ENCODE measurements at places on chromosomes 7 and 10.

- no peak for DNase-seq
Measured at GRCh38 chr10:103282961-103283360, 6.0 kb downstream of the INA start.

- DNase-seq, result no peak
Measured at GRCh38 chr10:101902032-101902819, 58.6 kb upstream of the KCNIP2 start.

DNA sequence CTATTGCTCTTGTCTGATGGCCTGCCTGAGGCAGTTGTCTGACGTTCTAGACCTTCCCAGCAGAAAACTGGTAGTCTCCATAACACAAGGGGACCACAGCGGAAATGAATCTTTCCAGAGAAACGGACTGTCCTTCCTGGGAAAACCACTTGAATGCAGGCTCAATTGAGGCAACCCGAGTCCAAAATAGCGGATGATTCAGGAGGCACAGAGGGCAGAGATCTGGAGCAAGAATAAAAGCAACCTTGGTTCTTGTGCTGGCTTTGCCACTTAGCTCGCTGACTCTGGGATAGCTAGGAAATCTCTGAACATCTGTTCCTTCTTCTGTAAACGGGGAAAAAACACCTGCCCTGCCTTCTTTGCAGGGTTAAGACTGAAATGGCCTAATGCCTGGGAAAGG, 178.8 kb downstream of the NEURL1 start:
- DNase-seq, result no peak

DNA sequence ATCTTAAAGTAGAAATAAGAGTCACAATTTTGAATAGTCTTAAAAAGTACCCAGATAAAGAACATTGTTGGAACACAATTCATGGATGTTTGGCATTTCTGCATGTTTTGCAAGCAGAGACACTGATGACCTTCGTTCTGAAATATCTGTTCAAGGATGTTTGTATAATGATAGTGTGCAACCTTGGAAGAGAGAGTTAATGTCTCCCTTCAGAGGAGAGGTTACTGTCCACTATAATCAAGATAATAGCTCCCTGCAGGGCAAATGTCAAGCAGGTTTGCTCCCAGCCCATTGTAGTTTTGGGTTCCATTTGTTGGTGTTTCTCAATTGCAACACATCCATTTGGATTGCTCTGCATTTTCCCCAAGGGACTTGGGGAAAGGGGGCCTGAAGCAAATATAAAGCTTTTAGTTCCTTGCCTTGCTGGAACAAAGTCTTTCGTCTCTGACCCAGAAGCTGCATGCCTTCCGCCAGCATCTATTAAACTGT, 45.2 kb downstream of the COL1A2 start:
- DNase-seq, result no peak

DNA sequence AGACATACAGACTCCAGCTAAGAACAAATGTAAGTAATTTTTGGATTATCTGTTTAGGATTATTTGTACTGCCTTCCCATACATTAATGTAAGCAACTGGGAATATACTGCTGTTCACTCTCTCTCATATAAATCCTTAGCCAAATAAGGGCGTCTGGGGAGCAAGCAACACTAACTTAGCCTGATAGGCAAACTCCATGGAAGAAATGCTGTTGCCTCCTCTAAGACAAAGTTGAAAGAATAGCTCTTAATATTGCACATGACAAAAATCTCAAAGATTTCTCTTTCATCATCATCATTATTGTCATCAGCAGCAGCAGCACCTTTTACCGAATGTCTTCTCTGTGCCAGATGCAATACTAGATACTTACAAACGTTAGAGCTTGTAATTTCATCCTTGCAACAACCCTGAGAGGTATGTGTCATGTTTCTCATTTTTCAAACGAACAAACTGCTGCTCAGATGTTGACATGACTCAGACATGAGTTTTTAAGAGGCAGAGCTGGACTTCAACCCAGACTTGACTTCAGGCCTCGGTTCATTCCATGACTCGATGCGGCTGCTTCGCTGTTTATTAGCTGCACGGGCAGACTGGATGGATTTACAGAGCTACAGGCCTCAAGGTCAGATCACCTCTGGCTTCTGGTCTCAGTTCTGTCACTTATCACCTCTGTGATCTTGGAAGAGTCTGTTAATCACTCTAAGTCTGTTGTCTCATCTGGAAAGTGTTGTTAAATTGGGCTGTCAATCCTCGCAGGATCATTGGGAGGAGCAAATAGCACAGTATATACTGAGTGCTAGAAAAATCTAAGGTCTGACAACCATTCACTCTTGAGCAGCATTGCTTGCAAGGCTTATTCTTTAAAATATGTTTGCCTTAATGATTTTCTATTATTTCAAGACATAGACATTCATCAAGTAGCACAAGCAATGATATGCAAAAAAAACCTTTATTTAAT, 126.3 kb upstream of the CELF2 start:
- no peak for DNase-seq

DNA sequence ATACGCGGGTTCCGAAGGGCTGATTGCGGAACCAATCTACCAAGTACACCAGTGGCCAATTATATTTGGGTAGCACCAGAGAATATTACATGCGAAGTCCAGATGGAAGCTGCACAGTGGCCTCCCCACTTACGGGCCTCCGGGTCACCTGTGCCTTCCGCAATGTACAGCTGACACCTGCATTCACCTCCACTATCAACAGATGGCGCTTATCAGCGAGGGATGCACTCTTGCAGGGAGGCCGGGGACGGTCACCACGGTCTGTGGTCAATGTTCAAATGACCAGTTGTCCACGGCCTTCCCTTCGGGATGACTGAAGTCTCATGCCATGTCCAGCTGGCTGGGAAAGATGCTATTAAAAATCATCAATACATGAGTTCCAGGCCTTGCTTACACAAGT, 47.6 kb downstream of the SLIT1 start:
- DNase-seq, result no peak

DNA sequence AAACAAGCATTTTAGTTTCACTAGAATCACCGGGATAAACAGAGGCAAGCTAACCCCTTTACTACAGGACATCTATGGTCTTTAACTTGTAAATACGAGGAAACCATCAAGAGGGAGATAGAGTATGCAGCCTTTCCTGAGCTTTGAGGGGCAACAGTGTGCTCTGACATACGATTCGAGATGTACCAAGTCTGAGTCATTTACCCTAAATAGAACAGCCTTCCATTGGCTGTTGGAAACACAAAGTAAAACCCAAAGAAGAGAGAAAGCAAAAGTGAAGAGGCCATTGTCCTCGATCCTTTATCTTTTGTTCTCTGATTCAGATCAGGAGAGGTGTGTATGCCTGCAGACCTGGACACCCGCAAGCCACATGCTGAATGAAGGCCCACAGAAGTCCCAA, 289.5 kb downstream of the KCNMA1 start:
- DNase-seq, result no peak

DNA sequence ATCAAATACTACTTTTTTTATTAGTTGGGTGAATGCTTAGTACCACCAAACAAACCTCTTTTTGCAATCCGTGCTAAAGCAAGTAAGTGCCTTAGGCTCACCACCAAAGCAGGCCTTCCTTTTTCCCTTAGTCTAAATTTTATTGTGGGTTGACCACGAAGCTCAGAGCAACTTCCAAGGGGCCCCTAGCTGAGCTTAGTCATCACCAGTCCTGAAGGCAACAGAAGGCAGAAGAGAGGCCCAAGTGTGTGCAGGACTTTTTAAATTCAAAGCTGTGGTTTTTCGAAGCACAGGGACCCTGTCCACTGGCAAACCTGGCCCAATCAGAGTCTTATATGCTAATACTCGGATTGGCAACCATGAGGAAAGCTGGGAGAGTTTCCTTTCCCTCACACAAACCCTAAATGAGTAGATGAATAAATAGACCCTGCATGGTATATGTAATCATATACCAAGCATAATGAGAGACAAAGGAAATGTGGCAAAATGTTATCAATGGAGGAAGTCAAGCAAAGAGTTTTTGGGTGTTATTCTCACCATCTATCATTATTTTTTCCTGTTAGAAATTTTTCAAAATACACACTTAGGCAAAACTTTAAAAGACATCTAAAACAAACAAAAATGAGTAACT, 453.2 kb upstream of the GALNT17 start:
- DNase-seq, result no peak

DNA sequence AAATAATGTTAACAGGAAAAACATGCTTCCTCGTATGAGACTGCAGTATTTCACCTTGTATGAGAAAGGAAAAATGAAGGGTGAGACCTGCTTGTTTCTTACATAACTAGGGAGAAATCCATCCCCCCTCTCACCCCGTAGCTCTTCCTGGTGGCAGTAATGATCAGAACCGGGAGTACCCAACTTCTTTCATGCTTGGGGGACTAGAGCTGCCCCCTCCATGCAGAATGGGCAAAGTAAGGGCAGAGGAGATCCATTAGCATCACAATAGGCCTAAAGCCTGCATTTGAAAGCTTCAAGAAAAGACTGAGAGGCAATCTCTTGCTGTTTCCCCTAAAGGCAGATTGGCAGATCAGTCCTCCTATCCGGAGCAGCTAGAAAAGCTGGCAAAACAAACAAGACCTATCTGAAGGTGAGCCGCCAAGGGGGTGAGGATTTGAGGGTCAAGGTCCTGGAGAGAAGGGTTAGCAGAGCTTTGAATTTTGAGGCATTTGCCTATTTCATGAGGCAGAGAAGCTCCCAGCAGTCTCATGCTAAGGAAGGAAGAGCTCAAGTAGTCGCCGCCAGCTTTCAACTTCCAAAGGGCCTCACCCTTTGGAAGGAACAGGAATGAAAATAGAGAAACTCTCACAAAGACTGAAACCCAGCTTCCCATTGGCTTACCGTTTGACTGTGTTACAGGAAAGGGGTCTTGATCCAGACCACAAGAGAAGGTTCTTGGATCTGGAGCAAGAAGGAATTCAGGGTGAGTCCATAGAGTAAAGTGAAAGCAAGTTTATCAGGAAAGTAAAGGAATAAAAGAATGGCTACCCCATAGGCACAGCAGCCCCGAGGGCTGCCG, 36.2 kb downstream of the BAG3 start:
- DNase-seq, result no peak

DNA sequence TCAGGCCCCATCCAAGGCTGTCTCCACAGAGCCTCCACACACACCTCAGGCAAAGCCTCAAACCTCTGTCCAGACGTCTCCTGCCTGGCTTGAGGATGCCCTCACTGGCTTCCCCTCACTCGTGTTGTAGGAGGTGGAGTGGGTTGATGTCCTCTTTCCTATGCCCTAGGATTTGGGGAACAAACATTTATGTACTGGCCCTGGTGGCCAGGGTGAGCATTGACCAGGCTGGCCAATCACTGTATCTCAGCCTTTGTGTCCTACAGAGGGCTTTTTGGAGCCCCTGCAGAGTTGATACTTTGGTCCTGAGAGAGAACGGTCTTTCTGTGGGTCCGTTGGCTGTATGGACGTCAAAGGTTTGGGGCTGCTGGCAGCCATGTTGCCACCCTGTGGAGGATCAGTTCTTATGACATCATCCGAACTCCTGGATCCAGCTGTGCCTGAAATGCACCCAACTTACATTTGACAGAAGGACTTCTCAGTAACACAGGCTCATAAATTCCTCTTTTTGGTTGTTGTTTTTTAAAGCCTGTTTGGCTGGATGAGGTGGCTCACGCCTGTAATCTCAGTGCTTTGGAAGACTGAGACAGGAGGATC, 2.3 kb upstream of the GRID2IP start:
- DNase-seq, result no peak

DNA sequence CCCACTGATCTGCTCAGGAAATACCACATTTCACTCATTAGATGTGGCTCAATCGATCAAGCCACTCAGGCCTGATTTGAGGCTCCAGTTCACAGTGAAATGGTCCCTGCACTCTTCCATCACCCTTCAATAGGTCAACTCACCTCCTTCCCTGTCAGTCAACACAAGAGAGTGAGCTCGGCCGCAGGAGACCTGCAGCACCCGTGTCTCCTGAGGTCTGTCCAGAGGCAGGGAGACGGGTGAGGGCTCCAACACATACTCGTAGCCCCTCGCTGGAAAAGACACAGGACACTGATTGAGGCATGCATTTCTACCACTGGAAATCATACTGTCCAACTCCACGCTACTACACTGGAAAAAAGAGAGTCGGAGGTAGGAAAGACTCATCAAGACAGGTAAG, 7.1 kb downstream of the RCC1L start:
- DNase-seq, result no peak

GRCh38 chr7:132213583-132213982, 362.7 kb downstream of the PLXNA4 start:
- no peak for DNase-seq

- no peak for DNase-seq
Measured at GRCh38 chr7:149081914-149082313, 8.6 kb downstream of the ZNF786 start.

GRCh38 chr7:122629412-122629953, 69.4 kb downstream of the RNF133 start:
- no peak for DNase-seq

- DNase-seq, result no peak
Measured at GRCh38 chr7:27912751-27913150, 172.8 kb downstream of the TAX1BP1 start.

DNA sequence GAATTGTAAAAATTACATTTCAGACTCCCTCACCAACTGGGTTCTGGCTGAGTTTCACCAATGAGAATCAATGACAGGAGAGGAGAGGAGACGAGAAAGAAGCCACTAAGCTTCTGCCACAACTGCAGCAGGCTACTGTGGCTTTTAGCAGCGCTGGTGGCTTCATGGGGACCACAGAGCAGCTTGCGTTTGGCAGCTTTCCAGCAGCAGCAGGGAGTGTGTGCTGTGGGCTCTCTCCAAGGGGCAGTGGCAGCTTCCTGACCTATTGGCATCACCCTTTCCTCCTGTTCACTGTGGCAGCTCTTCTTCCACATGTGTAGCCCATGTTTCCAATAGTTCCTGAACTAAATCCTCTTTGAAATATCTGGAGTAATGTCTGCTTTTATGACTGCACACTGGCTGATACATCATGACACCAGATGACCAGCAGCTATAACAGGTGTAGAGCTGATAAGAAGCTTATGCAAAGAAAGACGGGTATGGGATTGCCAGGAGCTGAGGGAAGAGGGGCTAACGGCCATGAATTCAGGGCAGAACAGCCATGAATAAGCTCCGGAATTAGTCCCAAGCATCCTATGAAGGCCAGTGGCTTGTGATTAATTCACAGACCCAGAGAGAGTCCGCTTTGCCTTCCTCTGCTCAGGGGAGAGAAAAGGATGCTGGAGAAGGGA, 46.8 kb downstream of the KCNH2 start:
- no peak for DNase-seq

GRCh38 chr10:99172128-99172738, 63.4 kb downstream of the HPSE2 start:
- DNase-seq, result no peak

GRCh38 chr7:107070710-107071109, 26.2 kb downstream of the PRKAR2B start:
- no peak for DNase-seq

DNA sequence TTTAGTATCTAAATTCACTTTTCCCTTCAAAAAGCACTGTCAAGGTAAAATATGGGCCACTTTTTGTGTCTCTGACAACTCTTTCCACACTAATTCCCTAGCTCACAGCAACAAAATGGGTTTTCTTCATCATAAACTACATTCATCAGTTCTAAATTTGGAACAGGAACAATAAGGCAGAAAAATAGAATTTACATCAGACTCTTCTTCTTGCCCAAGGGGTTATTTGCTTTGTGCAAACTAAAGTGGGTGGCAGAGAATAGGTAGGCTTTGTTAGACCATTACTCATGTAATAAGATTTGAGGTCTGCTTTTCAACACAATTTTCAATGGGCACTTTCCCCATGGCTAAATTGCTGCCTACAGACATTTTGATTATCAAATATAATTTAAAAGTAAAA, 17.6 kb upstream of the PPP1R17 start:
- no peak for DNase-seq
